ENCODE measurements at places on chromosomes 5 and 9.

DNA sequence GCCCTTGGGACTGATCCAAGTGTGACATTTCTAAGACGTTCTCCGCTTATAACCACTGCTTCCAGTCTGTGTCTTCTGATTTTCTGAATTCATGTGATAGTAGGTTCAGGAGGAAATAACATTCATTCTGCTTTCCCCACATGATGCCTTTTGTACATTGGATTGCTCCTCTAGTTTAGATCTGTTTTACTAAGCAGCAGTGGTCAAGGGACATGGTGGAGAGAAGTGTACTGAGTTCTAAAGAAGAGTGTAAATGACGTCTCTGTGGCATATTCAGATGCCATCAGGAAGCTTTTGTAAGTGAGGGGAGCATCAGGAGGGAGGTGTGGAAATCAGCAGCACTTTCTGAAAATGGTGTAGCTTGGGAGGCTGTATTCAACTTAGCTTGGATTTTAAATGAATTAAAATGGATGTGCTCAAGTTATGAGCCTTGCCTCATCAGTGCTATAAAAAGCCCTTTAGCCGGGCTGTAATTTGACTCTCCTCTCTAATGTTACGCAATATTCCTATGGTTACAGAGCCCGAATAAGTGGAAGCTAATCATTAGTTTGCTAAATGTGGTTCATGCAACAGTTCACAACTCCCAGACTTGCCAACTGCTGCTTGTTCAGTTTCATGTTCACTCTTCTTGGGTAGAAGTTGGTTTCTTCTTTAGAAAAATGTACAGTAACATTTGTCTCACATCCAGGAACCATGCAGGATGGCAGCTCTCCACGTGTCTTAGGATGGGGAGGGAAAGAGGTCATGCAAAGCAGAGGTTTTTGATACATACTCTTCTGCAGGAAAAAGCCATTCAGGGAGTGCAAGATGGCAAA lies 281.3 kb downstream of the ARHGAP26 start:
- no peak for DNase-seq

GRCh38 chr5:8750100-8750499 lies 795.8 kb downstream of the SEMA5A start:
- DNase-seq: no peak

- DNase-seq: no peak
These were observed 2.2 kb downstream of the C5orf46 start for GRCh38 chr5:147904110-147904509.

- DNase-seq: no peak
These were observed 462.2 kb downstream of the RASEF start for GRCh38 chr9:82600536-82601292.

GRCh38 chr5:181223058-181223728 lies at the start of gene TRIM41:
Gene TRIM41 (plus strand): TSS chr5:181223281. CDS start chr5:181224000, 719 bp downstream.
- peak; percentile 99 for DNase-seq

GRCh38 chr9:94679587-94679986 lies 40.3 kb upstream of the FBP1 start:
- no peak for DNase-seq

DNA sequence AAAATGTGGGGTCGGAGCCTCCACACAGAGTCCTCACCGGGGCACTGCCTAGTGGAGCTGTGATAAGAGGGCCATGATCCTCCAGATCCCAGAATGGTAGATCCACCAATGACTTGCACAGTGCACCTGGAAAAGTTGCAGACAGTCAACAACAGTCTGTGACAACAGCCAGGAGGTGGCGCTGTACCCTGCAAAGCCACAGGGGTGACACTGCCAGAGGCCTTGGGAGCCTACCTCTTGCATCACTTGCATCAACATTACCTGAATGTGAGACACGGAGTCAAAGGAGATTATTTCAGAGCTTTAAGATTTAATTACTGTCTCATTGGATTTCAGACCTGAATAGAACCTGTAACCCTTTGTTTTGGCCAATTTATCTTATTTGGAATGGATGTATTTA lies 614.1 kb upstream of the CDH9 start:
- DNase-seq: no peak

DNA sequence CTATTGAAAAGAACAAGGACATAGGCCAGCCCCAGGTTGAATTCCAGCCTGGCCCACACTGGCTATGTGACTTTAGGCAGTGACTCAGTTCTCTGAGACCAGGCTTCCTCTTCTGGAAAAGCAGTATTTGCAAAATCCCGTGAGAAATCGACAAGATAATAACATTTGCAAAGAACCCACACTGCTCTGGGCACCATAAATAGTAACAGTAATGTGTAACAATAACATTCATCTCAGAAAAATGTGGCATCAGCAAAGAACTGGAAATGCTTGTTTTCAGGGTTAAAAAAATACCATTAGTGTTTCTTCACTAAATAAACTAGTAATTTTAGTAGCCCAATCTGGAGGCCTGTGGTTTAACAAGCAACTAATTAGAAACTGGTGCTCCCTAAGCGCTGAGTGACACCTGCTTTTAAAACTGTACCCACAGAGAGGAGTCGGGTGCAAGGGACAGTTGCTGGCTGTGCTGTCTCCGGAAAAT lies 148.4 kb downstream of the TTLL11 start:
- DNase-seq: no peak

GRCh38 chr5:68223904-68224303 lies 8.3 kb downstream of the PIK3R1 start:
- no peak for DNase-seq

- DNase-seq: no peak
These were observed 407.1 kb upstream of the PAPPA start for GRCh38 chr9:115746496-115746895.

GRCh38 chr9:438066-438465 lies 223.4 kb downstream of the DOCK8 start:
- no peak for DNase-seq

DNA sequence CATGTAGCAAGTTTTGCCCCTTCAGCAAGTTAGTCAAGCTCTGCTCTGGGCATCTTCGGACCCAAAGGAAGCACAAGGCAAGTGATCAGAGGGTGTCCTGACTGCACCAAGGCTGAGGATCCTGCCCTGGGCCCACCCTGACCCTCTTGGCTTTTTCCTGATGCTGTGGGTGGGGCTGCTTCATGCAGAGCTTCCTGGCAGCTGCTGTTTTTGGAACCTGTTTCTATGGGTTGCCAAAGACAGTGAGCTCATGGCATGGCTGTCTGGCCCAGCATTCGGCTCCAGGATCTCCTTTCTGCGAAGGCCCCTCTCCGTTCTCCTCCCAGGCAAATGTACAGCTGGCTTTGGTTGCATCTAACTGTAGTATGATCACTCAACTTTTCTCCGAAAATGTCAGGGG lies 497.9 kb downstream of the ARHGEF28 start:
- DNase-seq: no peak

GRCh38 chr9:84460695-84461094 lies 120.1 kb upstream of the SLC28A3 start:
- no peak for DNase-seq

DNA sequence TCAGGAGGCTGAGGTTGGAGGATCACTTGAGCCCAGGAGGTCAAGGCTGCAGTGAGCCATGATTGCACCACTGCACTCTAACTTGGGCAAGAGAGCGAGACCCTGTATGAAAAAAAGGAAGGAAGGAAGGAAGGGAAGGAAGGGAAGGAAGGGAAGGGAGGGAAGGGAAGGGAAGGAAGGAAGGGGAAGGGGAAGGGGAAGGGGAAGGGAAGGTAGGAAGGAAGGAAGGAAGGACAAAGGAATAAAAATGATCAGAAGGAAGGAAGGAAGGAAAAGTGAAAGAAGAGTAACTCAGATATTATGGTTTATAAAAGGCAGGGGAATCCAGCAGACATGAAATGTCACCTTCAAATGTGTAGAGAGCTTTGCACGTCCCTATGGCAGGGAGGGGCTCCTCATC lies 64.4 kb downstream of the USP20 start:
- no peak for DNase-seq

DNA sequence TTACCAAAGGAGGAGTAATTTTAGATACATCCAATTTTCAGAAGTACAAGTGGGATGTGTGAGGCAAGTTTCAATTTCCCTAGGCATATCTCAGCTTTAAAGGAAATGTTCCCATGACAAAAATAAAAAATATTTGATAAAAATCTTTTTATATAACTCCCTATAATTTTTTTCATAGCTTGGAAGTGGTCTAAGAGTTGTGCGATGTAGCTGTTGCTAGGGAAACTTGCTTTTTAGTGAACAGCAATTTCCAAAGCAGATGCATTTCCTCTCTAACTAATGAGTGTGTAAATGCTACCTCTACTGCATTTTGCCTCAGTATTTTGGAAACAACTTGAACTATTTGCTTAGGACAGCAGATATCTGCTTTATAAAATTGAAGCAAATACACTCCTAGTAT lies 39.6 kb downstream of the MACIR start:
- no peak for DNase-seq

- DNase-seq: no peak
These were observed 58.3 kb downstream of the SLC44A1 start for GRCh38 chr9:105302728-105303127.

- no peak for DNase-seq
These were observed 54.5 kb downstream of the C9orf152 start for GRCh38 chr9:110153431-110153830.

DNA sequence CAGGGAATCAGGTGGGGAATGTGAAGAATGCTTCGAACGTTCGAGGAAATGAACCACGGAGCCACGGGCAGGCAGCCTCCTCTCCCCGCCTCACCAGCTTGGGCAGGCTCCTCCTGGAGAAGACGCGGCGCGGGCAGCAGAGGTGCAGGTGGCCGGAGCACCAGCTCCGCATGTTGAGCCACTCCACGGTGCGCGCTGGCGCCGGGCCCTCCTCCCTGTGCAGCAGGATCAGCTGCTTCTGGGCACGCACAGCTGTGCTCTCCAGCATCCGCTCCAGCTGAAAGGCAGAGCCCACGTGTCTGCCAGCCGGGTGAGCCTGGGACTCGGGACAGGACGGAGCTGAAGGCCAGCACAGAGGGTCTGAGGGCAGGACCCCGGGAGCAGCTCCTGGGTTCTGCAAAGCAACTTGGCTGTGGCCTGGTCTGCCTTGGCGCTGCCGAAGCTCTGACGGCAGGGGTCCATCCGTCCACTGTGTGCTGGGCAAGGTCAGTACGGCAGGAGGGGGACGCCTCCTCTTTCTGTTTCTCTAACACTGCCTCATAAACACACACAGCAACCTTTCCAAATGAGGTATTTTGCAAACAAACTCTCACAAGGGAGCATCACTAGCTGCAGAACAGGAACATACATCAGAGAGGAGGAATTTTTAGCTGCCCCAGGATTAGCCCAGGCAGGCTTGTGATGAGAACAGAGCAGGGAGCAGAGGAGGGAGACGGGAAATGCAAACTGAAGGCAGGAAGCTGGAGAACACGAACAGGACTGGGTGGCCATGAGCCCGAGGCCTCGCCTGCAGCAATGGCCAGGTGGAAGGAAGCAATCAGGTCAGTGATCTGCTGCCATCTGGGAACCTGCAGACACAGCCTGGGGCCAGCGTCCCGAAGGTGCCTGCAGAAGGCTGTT lies 20.1 kb upstream of the NSMF start:
- DNase-seq: no peak

- no peak for DNase-seq
These were observed 22.4 kb downstream of the PHF2 start for GRCh38 chr9:93598647-93599241.

- no peak for DNase-seq
These were observed 41.8 kb downstream of the LYRM7 start for GRCh38 chr5:131212471-131213021.

GRCh38 chr5:154630410-154630809 lies 124.8 kb upstream of the LARP1 start:
- DNase-seq: no peak

DNA sequence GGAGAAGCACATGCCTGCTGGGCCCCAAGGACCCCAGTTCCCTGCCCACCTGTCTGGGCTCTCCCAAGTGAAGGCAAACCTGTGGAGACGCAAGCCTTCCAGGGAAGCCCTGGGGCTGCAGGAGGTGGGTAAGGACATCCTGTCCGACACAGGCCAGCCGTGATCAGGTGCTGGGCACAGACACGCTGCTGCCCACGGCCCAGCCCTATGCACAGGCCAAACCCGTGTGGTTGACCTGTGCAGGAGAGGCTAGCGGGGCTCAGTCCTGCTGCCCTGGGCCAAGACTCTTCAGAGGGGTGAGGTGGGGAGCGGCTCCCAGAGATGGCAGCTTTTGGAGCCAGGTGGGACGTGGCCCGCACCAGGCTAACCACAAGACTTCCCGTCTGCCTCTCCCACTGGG lies 14.3 kb downstream of the LHX3 start:
- no peak for DNase-seq

DNA sequence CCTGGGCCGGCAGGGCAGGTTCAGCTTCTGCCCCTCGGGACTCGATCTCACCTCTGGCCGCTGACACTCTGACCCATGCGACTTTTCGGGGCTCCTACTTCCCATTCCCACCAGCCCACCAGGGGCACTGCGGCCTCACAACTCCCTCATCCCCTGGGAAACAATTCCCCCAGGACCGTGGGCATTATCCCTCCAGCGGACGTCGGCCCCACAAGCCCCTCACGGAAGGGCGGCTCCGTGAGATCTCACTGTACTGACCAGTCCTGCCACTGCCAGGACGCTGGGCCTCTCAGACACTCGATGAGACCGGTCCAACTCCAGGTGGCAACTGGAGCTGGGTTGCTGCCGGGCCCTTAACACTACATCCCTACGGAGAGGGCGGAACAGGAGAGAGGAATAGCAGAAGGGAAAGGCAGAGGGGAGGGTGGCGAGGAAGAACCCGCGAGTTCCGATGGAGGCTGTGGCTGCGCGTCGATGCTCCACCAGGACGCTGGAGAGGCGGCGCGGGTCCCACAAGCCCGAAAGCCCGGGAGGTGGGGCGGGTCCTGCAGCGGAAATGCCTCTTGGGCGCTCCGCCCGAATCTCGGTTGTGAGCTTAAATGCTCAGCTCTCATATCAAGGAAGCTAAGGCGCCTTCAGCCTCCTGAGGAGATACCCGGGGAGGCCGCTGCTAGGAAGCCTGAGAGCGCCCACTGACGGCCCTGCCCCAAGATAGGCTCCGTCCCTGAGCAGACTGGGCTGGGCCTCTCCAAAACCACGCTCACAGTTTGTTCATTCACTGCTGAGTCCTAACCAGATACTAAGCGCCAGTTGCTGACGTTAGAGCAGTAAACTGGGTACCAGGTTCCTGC lies 36.3 kb downstream of the VCP start:
- peak; percentile 72 for DNase-seq

- DNase-seq: no peak
These were observed 111.1 kb downstream of the ARHGAP26 start for GRCh38 chr5:142881076-142881783.

- DNase-seq: no peak
These were observed 37.8 kb downstream of the NEURL1B start for GRCh38 chr5:172678902-172679301.

GRCh38 chr9:136186386-136186785 lies 18.5 kb downstream of the LHX3 start:
- no peak for DNase-seq

GRCh38 chr5:181145133-181145532 lies 2.3 kb upstream of the OR2V2 start:
- no peak for DNase-seq

GRCh38 chr5:101653996-101654395 lies 642.1 kb downstream of the SLCO4C1 start:
- no peak for DNase-seq

- DNase-seq: no peak
These were observed 35.2 kb upstream of the PAM start for GRCh38 chr5:102719886-102720285.

DNA sequence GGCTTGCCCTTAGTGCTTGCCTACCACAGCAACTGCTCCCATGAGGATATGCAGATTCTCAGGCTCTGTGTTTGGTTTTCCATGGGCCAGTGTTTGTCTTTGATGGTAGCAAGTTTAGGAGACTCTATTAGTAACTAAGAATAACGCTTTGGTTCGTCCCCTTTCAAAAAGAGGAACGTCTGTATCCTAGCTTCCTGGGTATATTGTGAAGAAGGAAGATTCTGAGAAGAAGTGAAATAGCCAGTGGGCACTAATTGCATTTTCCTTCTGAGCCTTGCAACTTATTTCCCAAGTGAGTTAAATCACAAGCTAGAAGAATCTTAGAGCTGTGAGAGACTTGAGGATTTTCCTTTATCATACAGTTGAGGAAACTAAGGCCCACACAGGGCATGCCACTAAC lies 376.8 kb downstream of the PIK3R1 start:
- no peak for DNase-seq
